ENCODE measurements at places on chromosomes 5 and 9.

DNA sequence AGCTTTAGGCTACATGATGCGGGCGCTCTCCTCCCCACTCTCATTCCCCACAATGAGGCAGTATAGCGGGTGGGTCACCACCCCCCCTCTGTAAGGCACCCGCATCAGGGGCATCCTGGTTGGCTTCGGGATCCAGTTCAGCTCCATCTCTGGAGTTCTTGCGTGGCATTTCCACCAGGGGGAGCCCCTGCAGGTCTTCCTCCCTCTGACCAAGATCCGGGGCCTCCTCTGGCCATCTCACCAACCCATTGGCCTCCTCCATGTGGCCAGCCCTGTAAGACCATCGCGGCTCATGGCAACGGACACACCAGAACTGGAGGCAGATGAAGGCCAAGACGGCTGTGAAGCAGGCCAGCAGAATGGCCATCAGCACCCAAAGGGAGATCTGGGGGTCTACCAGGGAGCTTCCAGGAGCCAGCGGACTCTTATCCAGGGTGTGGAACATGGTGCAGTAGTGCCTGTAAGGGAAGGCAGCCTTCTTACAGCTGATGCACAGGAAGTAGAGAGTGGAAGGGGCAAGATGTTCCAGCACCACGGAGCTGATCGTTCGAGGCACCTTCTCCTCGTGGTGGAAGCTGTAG, 77.0 kb downstream of the CYFIP2 start:
- DNase-seq, result no peak

DNA sequence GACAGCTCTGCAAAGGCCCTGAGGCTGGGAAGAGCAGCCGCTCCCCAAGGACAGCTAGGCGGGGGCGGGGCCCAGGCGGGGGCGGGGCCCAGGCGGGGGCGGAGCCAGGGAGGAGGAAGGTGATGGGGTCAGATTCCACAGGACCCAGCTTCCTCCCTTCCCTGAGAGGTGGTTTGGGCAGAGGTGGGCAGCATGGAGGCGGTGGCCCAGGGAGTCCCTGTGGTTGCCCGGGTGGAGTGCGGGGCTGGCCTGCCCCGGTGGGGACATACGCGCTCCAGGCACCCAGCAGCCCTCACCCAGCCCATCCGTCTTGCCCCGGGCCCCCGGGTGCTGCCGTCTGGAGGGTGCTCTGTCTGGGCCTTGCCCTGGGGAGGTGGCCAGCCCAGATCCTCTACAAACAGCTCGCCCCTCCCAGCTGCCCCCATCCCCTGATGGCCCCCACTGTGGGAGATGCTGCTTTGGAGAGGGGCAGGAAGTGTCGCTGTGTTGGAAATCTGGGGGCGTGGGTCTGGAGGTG, 11.0 kb upstream of the RNU6ATAC start:
- DNase-seq, result no peak

DNA sequence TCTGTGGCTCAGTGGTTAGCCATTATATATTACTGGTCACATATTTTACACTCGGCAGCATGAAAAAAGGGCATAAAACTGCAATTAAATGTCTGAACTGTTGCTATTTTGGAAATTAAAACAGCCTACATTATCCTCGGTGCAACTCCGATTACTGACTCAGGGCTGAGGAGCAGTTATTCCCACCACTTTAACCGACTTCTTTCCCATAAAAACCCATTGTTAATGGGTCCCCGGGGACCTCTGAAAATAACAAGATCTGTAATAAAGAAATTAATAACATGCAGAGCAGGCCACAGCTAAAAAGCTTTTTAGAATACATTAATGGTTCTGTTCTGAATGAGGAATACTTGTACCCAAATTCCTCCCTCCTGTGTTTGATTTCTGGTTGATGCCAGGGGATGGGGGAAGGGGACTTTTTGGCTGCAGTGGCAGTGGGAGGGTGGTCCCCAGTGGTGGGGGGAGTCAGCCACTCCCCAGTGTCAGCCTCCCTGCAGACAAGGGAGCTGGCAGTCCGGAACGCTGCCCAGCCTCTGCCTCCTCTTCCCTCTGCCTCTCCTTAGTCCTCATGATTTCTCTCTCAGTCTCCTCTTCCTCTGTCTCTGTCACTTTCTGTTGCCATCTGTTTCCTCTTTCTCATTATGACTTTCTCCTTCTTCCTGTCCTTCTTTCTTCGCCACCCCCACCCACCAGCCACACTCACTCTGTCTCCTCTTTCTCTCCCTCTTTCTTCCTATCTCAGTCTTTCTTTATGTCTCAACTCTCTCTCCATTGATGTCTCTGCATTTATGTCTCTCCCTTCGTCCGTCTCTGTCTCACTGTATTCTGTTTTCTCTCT, 59.0 kb upstream of the ZBTB43 start:
- no peak for DNase-seq

- DNase-seq, result no peak
Observed at GRCh38 chr5:174733091-174733690, 8.8 kb downstream of the MSX2 start.

DNA sequence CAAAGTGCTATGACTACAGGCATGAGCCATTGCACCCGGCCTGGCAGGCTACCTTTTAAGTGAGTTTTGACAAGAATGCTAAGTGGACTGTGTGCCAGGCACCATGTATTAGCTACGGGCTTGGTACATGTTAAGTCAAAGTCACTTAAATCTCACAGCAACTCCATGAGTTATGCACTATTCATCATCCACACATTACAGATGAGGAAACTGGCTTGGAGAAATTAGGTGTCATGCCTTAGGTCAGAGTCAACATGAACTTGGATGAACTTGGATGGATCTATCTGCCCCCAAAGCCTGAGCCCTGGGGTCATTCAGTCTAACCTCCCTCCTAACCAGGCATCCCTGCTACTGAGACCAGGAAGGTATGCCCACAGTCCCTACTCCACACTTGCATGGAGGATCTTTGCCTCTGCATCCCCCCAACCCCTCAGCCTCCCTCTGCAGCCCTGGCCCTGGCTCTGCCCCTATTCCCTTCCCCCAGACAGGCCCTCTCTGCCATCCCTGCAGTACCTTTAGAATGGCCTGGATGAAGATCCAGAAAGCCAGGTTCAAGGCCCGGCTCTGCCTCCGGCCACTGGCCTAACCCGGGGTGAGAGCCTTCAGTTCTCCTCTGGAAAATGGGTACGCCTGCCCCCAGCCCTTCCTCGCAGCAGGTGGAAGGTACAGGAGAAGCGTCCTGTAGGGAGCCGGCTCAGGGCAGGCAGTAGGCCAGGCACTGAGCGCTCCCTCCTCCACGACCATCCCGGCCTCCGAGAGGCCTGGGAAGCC, 685 bp upstream of the ADGRD2 start:
- no peak for DNase-seq

DNA sequence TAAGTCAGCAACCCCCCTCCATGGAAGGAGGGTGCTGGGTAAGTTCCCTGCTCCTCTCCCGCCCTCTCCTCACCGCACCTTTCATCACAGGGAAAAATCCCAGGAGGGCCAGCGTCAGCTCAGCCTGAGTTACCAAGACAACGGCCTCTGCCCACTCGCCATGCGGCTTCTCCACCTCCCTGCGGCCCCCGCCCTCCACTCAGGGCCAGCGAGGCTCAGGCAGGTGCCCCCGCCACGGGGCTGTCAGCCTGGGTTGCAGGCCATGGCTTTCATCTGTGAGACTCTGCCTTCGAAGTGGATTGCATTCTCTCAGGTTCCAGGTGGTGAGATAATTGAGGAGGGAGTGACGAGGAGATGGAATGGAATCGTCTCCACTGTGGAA, 27.2 kb upstream of the LAMC3 start:
- DNase-seq, result no peak

GRCh38 chr9:69313175-69313574, 11.8 kb upstream of the ENTREP1 start:
- no peak for DNase-seq

DNA sequence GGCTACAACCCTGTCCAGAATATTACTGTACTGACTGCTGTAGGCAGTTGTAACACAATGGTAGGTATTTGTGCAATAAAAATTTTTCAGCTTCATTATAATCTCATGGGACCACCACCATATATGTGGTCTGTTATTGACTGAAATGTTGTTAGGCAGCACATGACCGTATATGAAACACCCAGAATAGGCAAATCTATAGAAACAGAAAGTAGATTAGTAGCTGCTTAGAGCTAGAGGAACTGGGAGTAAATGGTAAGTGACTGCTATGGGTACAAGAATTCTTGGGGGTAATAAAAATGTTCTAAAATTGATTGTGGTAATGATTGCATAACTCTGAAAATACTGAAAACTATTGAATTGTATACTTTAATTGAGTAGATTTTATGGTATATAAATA, 185.7 kb downstream of the ESM1 start:
- DNase-seq, result no peak

DNA sequence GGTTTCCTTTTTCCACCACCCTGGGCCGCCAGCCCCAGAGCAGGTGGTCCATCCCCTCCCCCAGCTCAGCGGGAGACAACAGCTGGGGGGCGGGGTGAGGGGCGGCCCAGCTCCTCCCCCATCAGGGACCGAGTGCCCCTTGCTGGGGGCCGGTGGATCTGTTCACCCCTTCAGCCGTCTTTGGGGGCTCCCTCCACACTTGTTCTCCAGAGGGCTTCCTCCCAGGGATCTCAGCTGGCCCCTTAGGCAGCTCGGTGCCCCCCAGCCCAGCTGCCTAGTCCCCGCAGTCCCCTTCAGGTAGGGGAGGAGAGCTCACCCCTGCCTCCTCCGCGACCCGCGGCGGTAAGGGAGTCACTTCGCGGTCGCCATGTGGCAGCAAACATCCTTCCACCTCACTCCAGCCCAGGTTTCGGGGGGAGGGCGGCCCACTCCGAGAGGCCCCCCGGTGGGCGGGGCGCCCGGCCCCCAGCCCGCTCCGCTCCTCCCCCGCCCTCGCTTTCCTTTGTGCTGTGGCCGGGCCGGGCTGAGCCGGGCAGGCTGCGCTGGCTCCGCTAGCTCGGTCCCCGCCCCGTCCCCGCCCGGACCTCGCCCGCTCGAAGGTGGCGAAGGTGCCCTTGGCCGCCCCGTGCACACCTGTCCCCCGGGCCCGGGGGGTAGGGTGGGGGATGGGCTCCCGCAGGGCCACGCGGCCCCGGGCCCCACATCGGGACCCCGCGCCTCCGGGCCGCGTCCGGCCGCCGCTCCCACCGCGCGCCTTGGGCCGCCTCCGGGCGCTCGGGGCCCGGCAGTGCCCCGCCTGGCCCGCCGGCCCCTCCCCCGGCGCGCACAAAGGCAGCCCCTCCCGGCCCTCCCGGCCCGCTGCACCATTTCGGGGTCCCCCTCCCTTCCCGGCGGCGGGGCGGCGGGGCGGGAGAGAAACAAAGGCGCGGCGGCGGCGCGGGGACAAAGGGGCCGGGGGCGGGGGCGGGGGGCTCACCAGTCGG, 683 bp downstream of the DBN1 start:
- DNase-seq, result no peak

DNA sequence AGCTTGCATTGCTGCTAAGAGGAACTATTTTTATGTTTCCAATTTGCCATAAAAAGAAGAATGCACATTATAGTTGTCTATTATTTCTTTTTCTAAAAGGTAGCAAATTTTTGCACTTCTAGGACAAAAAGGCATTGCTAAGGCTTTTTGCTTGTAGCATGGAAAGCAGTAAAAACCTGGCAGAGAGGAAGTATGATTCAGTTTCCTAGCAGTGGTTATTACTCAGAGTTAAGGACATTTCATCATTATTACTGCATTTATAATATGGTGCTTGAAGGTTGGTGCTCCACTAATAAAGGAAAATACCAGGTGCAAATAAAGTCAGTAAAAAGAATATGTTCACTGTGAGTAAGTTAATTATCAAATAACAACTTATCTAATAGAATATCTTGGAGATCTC, 179.8 kb upstream of the PLPPR1 start:
- no peak for DNase-seq

- DNase-seq, result no peak
Observed at GRCh38 chr5:59264013-59264412, 629.5 kb downstream of the PDE4D start.

GRCh38 chr5:84411832-84412605, 27.3 kb upstream of the EDIL3 start:
- no peak for DNase-seq

DNA sequence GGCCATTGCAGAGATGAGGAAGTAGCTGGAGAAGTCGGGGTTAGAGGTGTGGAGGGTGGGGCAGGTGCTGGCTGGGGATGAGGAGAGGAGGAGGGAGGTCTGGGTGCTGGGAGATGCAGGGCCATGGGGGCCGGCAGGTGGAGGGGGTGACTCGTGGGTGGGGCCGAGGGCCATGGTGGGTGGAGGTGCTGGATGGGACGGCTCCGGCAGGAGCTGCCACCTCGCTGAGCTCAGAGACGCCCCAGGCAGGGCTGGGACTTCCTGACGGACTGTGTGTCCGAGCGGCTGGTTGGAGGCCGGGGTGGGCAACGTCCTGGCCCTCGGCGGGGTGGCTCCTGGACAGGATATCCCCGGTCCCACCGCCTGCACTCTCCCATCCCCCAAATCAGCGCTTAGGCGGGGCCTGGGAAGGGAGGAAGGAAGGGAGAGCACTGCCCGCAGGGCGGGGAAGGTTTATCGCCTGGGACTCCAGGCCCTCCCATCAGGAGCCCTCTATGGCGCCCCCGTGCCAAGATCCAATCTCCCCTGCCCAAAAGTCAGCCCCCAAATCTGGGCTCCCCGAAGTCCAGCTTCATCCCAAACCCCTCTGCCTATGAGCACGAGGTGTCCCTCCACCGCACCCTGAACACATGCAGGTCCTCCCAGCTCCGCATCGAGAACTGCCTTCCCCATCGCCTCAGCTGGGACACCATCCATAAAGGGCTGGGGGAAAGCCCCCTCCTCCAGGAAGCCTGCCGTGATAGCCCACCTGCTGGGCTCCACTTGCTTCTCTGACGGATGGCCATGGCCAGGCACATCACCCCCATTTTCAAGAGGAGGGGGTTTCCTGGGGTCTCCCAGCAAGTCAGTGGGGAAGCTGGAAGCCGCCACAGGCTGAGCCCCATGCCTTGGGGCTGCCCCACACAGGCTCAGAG, 58.3 kb upstream of the NOTCH1 start:
- no peak for DNase-seq

GRCh38 chr5:169670769-169671525, 33.9 kb downstream of the DOCK2 start:
- no peak for DNase-seq

- no peak for DNase-seq
Observed at GRCh38 chr5:61784341-61784740, 452.3 kb downstream of the ZSWIM6 start.

DNA sequence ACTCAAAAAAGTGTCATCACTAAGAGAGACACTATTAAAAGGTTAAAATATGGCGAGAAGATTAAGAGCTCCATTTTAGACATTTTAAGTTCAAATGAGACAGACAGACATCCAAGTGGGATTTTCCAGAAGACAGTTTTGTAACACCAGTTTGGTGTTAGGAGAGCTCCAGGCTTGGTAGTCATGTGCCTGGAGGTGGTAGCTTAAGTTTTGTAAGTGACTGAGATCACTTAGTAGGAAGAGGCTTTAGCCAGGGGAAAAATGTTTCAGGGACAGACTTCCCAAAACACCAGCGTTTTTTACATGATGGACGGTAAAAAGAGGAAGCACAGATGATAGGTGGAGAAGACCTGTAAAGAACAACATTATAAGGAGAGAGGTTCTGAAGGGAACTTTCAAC, 150.3 kb downstream of the GIN1 start:
- DNase-seq, result no peak

Data from vagina (tissue), 2 donors.